ENCODE measurements at places on chromosomes 4 and X.
A peak's percentile ranks its signal among the peaks of the same experiment; 100 is the strongest.

DNA sequence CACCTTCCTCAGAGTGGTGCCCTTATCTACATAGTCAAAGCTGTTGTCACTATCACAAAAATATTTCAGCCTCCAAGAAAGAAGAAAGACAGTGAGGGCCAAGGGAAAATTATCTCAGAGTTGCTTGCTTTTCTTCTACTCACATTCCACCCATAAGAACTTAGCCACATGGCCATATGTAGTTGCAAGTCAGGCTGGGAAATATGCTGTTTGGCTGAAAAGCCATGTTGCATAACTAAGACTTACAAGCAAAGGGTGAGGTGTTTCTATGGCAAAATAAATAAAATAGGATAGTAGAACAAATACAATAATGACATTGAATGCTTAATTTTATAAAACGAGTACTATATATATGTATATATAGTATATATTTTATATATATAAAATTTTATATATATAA lies 365.9 kb upstream of the PABPC4L start:
- H3K4me3 ChIP-seq = no peak overlapping the region
- H3K27me3 ChIP-seq = no peaks in the 10 kb centered on the region
- DNase-seq = no peak
- H3K36me3 ChIP-seq = peaks cover 13% of the 10 kb centered on the region

DNA sequence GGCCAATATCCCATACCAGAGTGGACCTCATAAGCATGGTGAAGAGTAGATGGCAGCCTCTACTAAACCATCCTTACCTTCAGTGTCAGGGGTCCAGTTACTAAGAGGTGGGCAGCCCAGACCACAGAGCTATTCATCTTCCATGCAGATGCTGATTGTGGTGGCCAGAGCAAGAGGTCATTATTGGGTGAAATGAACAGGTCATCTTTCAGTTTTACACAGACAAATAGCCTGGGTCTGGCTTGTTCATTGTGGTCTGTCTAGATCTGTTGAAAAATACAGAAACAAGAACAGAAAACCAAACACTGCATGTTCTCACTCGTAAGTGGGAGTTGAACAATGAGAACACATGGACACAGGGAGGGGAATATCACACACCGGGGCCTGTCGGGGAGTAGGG lies 71.3 kb downstream of the PAK3 start:
- H3K4me3 ChIP-seq = no peak overlapping the region
- H3K36me3 ChIP-seq = no peaks in the 10 kb centered on the region
- no peaks in the 10 kb centered on the region for H3K27me3 ChIP-seq
- H3K27ac ChIP-seq = no peak overlapping the region
- DNase-seq = no peak

DNA sequence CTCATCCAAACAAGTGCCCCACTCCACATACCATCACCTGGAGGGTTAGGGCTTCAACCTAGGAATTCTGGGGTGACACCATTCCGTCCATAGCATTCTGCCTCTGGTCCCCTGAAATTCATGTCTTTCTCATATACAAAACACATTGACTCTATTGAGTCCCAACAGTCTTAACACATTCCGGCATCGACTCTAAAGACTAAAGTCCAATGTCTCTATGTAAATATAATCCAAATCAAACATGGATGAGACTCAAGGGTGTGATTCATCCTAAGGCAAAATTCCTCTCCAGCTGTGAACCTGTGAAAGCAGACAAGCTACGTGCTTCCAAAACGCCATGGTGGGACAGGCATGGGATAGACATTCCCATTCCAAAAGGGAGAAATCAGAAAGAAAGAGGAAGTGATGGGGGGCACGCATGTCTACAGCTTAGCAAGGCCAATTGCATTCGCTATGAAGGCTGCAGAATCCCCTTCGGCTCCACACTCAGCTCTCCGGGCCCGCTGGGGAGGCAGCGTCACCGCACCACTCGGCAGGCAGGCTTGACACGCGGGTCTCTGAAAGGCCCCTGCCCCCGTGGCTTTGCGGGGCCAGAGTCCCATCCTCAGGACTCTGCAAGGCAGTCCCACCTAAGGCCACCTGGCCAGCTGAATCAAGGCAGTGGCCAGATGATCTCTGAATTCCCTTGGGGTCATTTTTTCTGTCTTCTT lies 53.2 kb downstream of the ADRA2C start:
- H3K4me3 ChIP-seq = no peak overlapping the region
- no peak overlapping the region for H3K27ac ChIP-seq
- H3K27me3 ChIP-seq = peaks cover 21% of the 10 kb centered on the region
- H3K4me1 ChIP-seq = peaks cover 8% of the 10 kb centered on the region
- no peak for DNase-seq

GRCh38 chr4:151573945-151574344 lies 165.0 kb downstream of the FHIP1A start:
- H3K4me3 ChIP-seq = no peak overlapping the region
- H3K4me1 ChIP-seq = peaks cover 3% of the 10 kb centered on the region
- no peak overlapping the region for H3K27ac ChIP-seq
- H3K36me3 ChIP-seq = peaks cover 15% of the 10 kb centered on the region

DNA sequence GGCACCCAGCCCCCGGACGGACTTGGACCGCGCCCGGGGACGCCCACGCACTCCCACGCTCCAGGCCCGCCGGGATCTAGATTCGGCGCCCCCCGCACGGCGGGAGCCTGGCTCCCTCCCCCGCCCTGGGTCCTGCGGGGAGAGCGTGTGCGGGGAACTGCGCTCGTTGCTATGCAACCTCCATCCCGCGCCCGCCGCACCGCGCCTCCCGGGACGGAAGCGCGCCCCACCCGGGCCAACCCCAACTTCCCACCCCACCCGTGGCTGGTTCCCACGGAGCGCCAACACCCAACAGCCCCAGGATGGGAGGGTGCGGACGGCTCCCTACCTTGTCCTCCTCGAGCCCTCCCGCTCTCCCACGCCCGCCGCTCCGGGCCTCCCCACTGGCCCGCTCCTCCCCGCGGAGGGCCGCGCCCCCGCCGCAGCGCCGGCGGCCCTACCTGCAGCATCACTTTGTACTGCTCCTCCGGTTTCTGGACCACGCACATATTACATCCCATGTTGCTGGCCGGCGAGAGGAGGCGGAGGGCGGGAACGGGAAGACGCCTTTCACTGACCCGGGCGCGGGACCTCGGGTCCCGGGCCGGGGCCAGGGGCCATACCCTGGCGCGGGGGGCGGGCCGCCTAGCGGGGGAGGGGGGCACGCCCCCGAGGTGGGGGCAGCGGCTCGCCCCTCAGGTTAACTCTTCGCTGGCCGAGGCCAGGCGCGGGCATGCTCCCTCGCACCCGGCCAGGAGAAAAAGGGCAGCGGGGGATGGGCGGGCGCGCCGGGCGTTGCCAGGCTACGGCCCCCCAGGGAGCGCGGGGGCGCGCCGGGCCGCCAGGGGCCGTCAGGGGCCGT lies at the start of gene PDZD4:
Gene PDZD4 (minus strand): TSS at position 746 of the 841 bp plus-strand sequence. CDS start 246 bp downstream, at position 500.
- H3K4me3 ChIP-seq = peak within 1 kb of the TSS; percentile 47
- H3K36me3 ChIP-seq = no peaks in the 10 kb centered on the region
- peaks cover 73% of the 10 kb centered on the region for H3K27me3 ChIP-seq

GRCh38 chrX:101417981-101418841 lies 10.2 kb downstream of the HNRNPH2 start:
- peaks cover 45% of the 10 kb centered on the region for H3K4me1 ChIP-seq
- peak overlapping the region; percentile 100 for H3K27ac ChIP-seq
- peak; percentile 63 for DNase-seq
- H3K27me3 ChIP-seq = no peaks in the 10 kb centered on the region
- H3K4me3 ChIP-seq = peak overlapping the region; percentile 92
- H3K36me3 ChIP-seq = peaks cover 12% of the 10 kb centered on the region

- peaks cover 2% of the 10 kb centered on the region for H3K36me3 ChIP-seq
- no peak overlapping the region for H3K27ac ChIP-seq
- H3K4me3 ChIP-seq = no peak overlapping the region
- DNase-seq = no peak
Measured at GRCh38 chrX:19639056-19639455, 123.7 kb upstream of the MAP3K15 start.

DNA sequence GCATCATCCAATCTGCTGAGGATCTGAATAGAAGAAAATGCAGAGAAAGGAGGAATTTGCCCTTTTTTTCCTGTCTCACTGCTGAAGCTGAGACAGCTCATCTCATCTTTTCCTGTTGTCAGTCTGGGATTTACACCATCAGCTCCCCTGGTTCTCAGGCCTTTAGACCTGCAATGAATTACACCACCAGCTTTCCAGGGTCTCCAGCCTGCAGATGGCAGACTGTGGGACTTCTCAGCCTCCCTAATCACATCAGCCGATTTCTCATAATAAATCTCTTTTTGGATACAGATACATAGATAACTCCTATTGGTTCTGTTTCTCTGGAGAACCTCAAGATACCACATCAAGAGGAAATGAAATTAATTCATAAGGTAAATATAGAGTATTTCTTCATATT lies 134.6 kb upstream of the MAB21L2 start:
- no peak for DNase-seq
- H3K4me3 ChIP-seq = no peak overlapping the region
- H3K4me1 ChIP-seq = no peaks in the 10 kb centered on the region
- H3K27ac ChIP-seq = no peak overlapping the region
- no peaks in the 10 kb centered on the region for H3K27me3 ChIP-seq

DNA sequence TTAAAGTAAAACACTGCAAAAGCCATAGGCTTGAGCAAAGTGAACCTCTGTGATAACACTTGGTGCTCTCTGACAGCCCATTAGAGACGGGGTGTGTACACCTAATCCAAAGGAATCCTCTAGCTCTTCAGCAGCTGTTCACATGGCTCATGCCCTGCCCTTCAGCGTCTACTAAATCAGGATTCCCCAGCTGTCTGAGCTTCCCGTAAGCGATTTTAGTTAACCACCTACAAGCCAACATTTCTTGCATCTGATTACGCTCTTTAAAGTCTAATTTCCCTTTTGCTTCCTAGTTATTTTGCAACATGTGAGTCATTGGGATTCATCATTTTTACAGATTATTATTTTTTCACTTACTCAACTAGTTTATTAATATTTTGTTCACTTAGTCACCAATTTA lies 6.5 kb downstream of the DMD start:
- no peak for DNase-seq
- H3K4me3 ChIP-seq = peak overlapping the region; percentile 7
- peaks cover 44% of the 10 kb centered on the region for H3K4me1 ChIP-seq
- H3K27ac ChIP-seq = peak overlapping the region; percentile 52

- no peak overlapping the region for H3K27ac ChIP-seq
- H3K4me1 ChIP-seq = peaks cover 6% of the 10 kb centered on the region
- H3K36me3 ChIP-seq = peaks cover 3% of the 10 kb centered on the region
- DNase-seq = no peak
- H3K4me3 ChIP-seq = no peak overlapping the region
Measured at GRCh38 chr4:13267091-13267490, 217.0 kb downstream of the RAB28 start.

- peaks cover 4% of the 10 kb centered on the region for H3K4me1 ChIP-seq
- H3K36me3 ChIP-seq = peaks cover 64% of the 10 kb centered on the region
- DNase-seq = no peak
- no peak overlapping the region for H3K4me3 ChIP-seq
- no peaks in the 10 kb centered on the region for H3K27me3 ChIP-seq
Measured at GRCh38 chr4:159349332-159349731, 246.5 kb downstream of the RAPGEF2 start.
